ENCODE measurements at places on chromosomes 5 and 9.

DNA sequence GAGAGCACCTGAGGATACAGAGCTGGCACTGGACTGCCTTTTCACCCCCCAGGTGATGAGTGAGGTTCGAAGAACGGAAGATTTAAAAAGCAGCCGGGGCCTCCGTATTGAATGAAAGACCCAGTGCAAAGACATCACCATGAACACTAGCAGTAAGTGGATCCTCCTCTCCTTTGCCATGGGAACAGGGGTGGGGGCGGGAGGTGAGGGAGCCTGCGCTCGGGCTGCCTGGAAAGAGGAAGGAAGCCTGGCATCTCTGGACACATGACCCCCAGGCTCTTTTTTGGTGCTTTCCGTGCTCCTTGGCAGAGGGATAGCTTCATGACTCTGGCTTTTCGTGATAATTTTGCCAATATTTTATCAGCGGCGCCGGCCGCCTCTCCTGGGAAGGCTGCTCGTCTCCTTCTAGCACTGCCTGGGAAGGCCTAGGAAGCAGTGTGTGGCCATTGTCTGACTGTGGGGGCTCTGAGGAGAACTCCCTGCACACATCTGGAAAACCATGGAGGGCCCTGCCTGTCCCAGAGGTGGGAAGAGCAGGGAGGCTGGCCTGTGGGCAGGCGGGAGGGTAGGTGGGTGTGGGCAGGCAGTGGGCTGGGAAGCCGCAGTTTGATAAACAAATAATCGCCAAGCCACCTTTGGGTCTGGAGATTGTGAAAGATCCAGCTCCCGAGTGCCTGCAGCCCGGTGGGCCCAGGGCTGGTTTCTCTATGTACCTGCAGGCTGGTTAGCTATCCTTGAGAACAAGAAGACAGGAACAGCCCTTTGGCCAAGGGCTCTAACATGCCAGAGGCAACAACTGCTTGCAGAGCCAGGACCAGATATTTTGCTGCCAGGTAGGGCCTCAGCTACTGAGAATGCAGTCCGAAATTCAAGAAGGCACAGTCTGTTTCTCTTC lies 911 bp downstream of the ABLIM3 start:
- no peak for DNase-seq

- DNase-seq = peak; percentile 73
Observed at GRCh38 chr5:128559300-128560297, 21.6 kb upstream of the FBN2 start.

DNA sequence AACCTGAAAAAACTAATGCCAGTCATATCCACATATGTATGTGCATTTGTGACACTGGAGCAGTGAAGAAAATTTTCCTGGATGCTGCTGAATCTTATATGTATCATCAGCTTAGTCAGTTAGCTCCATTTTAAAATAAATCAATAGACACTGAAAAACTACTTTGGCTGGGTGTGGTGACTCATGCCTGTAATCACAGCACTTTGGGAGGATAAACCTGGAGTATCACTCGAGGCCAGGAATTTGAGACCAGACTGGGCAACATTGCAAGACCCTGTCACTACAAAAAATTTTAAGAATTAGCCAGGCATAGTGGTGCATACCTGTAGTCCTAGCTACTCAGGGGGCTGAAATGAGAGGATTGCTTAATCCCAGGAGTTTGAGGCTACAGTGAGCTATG lies 511.0 kb upstream of the TLE4 start:
- no peak for DNase-seq

DNA sequence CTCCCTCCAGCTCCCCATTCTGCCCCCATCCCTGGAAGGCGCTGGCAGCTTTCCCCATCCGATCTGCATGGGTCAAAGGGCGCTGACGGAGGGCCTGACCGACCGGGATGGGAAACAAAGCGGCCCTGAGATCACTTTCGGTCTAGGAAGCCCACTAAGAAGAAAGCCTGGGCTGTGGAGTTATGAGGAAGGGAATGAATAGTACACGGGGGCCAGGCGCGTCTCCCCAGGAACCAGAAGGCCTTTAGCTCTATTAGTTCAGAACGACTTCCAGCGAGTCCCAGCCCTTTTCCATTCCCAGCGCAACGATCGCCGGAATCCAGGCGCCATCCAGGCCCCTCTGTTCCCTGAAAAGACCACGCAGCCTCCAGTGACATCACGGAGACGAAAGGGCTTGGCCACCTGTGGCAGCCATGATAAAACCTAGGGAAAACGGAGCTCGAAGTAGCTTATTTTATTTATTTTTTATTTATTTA lies 70.1 kb upstream of the CCDC180 start:
- no peak for DNase-seq

DNA sequence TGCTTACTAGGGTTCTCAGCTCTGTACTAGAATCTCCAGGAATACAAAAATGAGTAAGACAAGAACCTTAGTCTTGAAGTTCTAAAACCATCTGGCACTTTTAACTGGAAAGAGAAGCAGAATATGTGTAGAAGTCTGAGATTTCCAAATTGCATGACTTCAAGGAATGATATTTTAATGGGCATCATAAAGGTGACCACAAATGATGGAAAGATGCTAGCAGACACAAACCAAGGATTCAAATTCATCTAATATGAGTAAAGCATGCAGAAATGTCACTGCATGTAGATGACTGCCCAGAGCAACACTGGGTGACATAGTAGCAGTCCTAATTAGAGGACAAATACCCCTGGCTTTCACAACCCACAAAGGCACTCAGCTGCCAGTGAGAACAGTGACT lies 117.2 kb downstream of the RPS23 start:
- DNase-seq = no peak

DNA sequence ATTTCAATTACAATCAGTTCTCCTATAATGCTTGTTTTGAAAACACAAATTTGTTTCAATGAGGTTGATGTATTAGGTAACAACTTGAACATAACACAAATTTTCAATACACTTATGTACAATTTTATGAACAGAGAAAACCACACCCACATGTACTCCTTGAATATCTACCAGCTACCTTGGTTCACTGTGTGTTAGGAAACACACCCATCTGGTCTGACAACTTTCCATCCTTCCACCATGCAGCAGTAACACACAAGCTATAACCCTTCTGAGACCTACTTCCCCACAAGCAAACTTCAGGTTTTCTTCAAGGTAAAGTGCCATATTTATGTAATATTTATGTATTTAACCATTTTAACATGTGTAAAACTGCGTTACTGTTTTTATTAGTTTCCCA lies 36.4 kb upstream of the UBQLN1 start:
- DNase-seq = no peak

- DNase-seq = no peak
Observed at GRCh38 chr5:160291467-160291866, 20.9 kb downstream of the CCNJL start.

GRCh38 chr5:178093134-178093533 lies 20.2 kb upstream of the N4BP3 start:
- no peak for DNase-seq

- no peak for DNase-seq
Observed at GRCh38 chr5:44495280-44495679, 106.1 kb upstream of the FGF10 start.

- DNase-seq = no peak
Observed at GRCh38 chr9:94664801-94665200, 25.5 kb upstream of the FBP1 start.

DNA sequence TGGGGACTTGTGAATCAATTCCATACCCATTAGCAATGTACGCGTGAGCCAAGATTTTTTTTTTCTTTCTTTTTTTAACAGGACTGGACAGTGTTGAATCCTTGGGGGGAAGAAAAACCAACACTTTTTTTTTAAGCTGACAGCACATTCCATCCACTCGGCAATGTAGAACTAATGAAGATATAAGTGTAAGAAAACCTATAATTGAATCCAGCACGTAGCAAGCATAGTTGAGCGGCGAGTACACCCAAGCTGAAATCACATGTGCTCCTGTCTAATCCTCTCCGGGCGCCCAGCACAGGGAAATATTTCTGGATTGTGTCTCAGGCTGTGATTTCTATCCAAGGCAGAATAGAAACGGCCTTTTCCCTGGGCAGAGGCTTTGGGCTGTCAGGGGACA lies 118.2 kb downstream of the BOD1 start:
- peak; percentile 87 for DNase-seq

DNA sequence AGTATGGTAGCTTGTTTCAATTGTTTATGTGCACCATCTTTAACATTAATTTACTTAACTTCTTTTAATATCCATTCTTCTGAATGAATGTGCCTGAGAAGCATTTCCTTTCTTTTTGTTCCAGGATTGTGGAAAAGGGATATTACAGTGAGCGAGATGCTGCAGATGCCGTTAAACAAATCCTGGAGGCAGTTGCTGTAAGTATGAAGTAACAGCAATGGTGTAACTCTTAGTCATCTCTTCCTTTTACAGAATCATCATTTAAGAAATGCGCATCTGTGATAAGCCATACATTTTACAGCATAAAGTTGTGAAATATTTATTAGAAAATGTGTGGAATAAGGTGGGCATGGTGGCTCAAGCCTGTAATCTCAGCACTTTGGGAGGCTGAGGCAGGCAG lies 117.7 kb downstream of the STARD4 start:
- DNase-seq = peak; percentile 66

DNA sequence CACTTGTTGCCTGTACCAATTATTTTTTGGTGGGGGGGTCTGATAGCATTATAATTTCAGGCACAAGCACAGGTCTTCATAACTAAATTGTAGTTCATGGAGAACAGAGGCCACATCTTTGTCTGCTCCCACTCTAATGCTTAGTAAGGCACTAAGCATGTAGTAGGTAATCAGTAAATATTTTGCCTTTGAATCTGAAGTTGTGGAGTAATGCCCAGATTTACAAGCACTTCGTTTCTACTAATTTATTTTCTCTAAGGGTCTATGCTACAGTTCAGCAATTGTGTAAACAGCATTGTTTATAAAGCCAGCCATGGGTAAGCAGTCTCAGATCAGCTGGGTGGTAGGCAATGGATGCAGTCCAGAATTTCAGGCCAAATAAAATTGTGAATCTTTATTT lies 78.6 kb downstream of the GRIA1 start:
- peak; percentile 38 for DNase-seq

- DNase-seq = no peak
Observed at GRCh38 chr9:135958485-135958884, 2.7 kb downstream of the UBAC1 start.

DNA sequence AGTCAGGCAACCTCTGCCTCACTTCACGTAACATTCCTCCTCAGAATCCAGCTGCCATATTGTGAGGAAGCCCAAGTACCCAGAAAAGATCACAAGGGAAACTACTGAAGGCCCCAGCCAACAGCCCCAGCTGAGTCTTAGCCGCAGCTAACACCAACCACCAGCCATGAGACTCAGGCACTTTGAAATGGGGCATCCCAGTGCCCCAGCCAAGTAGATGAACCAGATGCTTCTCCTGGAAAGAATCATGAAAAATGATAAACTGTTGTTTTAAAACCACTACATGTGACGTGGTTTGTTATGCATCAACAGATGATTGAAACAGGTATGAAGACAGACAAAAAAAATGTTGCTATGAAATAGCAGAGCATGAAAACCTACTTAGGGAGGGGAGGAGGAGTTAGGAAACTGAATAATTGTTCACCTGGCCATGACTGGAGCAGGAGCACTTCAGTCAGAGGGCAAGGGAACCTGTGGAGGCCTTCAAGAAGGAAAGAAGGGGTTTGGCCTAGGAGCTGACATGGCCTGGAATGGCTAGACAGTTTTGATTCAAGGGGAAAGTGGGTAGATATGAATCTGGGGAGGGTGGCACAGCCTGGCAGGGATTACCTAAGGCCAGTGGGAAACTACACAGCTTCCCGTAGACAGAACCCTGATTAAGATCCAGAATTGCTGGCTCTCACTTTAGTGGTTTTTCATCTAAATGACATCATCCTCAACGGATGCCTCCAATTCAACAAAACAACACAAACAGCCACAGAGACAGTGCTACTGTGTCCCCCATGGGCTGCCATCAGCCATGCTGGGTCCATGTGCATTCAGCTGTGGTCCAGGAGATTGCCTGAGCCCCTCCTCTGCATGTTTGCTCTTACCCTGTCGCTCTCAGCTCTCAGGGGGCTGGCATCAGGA lies 211.6 kb downstream of the SYK start:
- DNase-seq = no peak

DNA sequence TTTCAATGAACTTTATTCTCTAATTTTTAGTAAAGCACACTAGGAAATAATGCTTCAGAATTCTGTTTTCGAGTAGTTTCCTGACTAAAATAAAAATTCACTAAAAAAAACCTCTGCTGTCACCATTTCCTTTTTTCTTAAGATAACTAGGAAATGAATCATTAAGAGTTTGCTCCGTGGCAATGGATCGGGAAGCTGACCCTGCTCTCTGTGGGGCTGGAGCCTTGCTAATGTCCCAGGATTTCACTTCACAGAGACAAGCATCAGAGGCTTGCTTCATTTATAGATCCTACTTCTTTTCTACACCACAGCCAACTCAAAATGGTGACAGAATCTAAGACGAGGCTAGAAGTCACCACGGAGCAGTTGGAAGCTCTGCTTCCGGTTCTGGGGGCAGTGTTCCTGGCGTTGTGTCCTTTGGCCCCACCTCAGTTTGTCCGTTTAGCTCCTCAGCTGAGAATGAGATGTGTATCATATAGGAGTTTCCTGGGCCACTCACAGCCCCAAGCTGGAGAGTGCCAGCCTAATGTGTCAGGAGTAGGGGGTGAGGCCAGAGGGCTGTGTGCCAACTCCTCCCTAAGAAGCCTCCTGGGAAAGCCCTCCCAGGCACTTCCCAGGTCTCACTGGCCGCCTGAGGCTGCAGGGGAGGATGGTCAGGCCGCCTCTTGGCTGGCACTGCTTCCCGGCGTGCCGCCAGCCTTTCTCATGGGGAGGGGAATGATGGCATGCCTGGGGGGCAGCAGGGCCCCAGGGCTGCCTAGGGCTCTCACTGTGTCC lies 19.6 kb downstream of the TENT4A start:
- DNase-seq = peak; percentile 69

- peak; percentile 98 for DNase-seq
Observed at GRCh38 chr9:26892251-26893029, at the start of gene CAAP1. Gene CAAP1 (minus strand): TSS chr9:26892802. CDS start chr9:26892715, 87 bp downstream.

Measured in adipocyte (in vitro differentiated cells).